ENCODE measurements at places on chromosomes 2 and 18. TPM values are rescaled to one million over a fixed set of nuclear protein-coding genes. Genes with fewer than 3 reads are reported as not detected.

Gene GPR17
- not detected for total RNA-seq

Gene CAPG
- 26.0 TPM for total RNA-seq

Gene SLC38A11
- total RNA-seq: not detected

Gene ST8SIA5
- 0.13 TPM for total RNA-seq

Gene KCTD1
- total RNA-seq: 18.2 TPM

Gene ERBB4
- 0.13 TPM for total RNA-seq

Gene FAM110C
- not detected for total RNA-seq

Gene HTR2B
- 0.07 TPM for total RNA-seq

Gene TXNDC2
- 0.07 TPM for total RNA-seq

Gene RTP5
- total RNA-seq: not detected

Gene TMEM182
- total RNA-seq: 0.40 TPM

Gene C2orf78
- total RNA-seq: not detected

Gene RIT2
- total RNA-seq: not detected

Gene MERTK
- 34.6 TPM for total RNA-seq

Gene RNPEPL1
- total RNA-seq: 22.7 TPM

Gene TTLL4
- 21.8 TPM for total RNA-seq

Gene PARD3B
- total RNA-seq: 19.0 TPM

Gene GPATCH11
- total RNA-seq: 15.1 TPM

Gene PPM1G
- total RNA-seq: 133 TPM

Gene ANO7
- 1.7 TPM for total RNA-seq

Gene CFAP53
- 0.07 TPM for total RNA-seq

Gene ASB18
- total RNA-seq: not detected

Gene PMAIP1
- 15.7 TPM for total RNA-seq

Gene KLHL41
- 0.29 TPM for total RNA-seq

Gene ZDBF2
- 19.2 TPM for total RNA-seq

Gene TSN
- 81.8 TPM for total RNA-seq

Gene EML6
- 0.80 TPM for total RNA-seq

Gene MBD1
- total RNA-seq: 59.7 TPM

Gene NCL
- 378 TPM for total RNA-seq

Gene ADAM23
- total RNA-seq: 11.2 TPM

Gene AKAIN1
- total RNA-seq: not detected

Gene MAP3K19
- not detected for total RNA-seq

Gene SRD5A2
- under 0.01 TPM for total RNA-seq

Gene TFCP2L1
- not detected for total RNA-seq

Gene ZC3H8
- total RNA-seq: 28.6 TPM

Gene MC2R
- total RNA-seq: not detected

Gene GAL3ST2
- total RNA-seq: not detected

Gene POTEI
- total RNA-seq: 0.66 TPM

Gene ZNF892
- total RNA-seq: 6.4 TPM

Gene IGFBP5
- total RNA-seq: 0.40 TPM

Gene LRRC30
- total RNA-seq: not detected

Gene NT5C1B
- not detected for total RNA-seq

Gene INHA
- not detected for total RNA-seq

Gene RSAD2
- 0.13 TPM for total RNA-seq

Gene TNFAIP6
- not detected for total RNA-seq

Gene TRIM43
- total RNA-seq: 0.07 TPM

Gene C2orf66
- 0.40 TPM for total RNA-seq

Gene CYP26B1
- total RNA-seq: 0.53 TPM
